ENCODE measurements at places on chromosomes 11 and 22.
A peak's percentile ranks its signal among the peaks of the same experiment; 100 is the strongest.

GRCh38 chr11:106329273-106330018 is 252.0 kb downstream of the AASDHPPT start:
- DNase-seq: no peak

- no peak for DNase-seq
Observed at GRCh38 chr11:11251394-11251970, 101.6 kb downstream of the CSNK2A3 start.

DNA sequence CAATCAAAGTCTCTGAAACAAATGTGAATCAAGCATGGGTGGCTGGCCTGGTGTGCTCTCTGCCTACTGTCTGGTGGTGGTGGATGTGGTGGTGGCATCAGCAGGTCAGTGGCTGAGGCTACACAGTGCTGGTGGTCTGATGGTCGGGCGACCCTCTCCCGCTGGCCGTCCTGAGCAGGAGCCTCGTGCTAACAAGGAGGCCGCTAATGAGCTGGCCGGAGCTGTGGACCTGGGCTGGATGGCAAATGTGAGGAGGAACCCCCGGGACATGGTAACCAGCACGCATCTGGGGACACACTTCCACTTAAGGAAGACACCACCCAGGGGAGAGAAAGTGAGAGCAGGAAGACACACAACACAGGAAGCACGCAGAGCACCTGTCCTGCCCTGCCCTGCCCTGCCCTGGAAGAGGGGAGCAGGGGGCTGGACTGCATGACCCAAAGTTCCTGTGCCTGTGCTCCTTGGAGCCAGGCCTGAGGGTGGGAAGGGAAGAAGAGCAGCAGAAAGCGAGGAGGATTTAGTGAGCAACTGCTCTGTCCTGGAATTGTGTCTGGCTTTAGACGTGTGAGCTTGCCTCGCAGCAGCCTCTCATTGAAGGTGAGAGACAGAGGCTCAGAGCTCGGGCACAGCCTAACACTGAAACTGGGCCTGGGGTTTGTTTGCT is 23.7 kb downstream of the SLC37A2 start:
- no peak for DNase-seq

- no peak for DNase-seq
Observed at GRCh38 chr11:3669128-3669527, 2.1 kb downstream of the CHRNA10 start.

DNA sequence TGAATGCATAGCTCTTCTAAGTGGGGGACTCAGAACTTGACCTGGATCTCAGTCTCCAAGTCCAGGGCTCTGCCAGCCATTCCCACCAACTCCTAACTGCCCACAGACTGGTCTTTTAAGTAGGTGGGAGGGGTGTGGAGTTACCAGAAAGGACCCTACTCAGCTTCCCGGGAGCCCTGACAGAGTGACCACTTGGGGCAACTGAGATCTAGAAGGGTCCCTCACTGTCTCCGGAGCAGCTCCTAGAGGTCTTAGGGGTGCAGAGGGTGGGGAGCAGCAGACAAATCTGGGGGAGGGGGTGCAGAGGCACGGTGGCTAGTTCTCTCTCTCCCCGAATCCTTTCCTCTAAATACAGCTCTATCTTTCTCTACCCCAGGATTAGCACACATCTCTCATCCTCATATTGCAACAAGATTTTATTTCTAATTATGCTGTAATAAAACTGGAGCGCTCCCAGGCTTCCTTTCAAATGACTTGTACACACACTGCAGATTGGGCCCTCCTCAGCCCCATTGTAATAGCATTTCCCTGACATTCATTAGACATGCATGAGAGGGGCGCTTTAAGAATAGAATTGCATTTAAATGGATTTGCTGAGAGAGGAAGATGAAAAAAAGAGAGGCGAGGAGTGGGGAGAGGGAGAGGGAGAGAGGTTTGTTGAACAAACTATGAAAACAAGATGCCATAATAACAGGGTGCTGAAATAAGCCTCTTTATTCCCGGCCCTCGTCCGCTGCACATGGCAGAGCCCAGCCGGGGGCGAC is 219.0 kb downstream of the CEP164 start:
- DNase-seq: no peak

- no peak for DNase-seq
Observed at GRCh38 chr11:118282606-118283005, 18.5 kb upstream of the MPZL2 start.

DNA sequence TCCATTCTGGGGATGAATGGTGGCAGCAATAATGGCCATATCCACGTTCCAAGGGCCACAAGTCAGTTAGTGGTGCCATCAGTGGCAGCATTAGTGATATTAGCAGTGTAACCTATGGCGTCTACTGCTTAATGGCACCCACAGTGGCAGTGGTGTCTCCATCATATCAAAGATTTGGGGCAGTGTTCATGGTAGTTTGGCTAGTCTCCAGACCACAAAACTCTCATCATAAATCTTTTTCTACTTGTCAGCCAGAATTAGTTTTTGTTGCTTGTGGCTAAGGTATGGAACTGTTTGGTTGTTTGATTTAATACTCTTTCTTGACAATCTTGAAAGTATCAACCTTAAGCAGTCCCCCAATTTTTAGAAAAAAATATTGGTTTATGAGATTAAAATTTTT is 45.1 kb upstream of the DEUP1 start:
- DNase-seq: no peak

- no peak for DNase-seq
Observed at GRCh38 chr11:109371444-109372176, 50.4 kb upstream of the C11orf87 start.

DNA sequence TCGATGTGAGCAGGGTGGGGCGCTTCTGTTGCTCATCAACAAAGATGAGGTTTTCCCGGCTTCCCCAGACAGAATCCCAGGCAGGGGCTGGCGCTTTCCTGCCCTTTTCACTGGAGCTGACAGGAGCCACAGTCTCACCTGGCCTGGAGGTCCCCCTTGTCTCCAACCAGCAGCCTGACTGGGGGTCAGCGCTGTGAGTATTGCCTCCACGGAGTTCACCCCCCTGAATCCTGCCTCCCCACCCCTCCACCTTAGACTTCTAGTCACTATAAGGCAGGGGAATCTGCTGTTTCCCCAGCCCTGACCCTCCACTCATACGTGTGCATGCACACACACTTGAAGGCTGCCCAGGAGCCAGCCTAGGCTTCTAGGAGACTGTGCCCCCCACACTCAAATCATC is 58.8 kb upstream of the LYVE1 start:
- DNase-seq: no peak

GRCh38 chr11:108221911-108222573 is 396 bp downstream of the NPAT start:
- DNase-seq: no peak

- no peak for DNase-seq
Observed at GRCh38 chr11:105636496-105636895, 26.6 kb downstream of the GRIA4 start.

GRCh38 chr11:112811783-112812182 is 149.4 kb upstream of the NCAM1 start:
- DNase-seq: no peak

DNA sequence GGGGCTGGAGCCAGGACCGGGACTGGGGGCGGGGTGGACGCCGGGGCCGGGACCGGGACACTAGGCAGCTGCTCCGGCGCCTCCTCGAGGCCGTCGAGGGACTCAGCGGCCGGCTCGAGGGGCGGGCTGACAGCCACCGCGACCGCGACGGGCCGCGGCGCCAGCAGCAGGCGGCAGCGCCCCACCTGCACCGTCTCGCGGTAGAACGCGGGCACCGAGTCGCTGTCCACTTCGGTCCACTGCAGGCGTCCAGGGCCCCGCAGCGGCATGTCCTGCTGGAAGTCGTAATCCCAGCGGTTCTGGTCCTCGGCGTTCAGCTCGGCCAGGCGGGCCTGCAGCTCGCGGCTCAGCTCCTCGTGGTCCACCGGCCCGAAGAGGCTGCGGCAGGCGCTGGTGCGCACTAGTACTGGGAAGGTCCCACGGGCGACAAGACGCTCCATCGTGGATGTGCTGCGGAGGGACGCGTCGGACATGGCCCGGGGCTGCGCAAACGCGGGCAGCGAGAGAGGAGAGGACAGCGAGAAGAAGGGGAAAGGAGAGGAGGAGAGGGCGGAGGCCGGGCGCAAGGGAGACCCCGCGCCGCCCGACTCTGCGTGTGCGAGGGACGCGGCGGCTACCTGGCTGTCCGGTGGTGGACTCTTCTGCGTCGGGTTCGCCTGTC is 428 bp downstream of the CDKN1C start:
- DNase-seq: no peak

- DNase-seq: no peak
Observed at GRCh38 chr11:98230678-98231077, 790.1 kb upstream of the CNTN5 start.

DNA sequence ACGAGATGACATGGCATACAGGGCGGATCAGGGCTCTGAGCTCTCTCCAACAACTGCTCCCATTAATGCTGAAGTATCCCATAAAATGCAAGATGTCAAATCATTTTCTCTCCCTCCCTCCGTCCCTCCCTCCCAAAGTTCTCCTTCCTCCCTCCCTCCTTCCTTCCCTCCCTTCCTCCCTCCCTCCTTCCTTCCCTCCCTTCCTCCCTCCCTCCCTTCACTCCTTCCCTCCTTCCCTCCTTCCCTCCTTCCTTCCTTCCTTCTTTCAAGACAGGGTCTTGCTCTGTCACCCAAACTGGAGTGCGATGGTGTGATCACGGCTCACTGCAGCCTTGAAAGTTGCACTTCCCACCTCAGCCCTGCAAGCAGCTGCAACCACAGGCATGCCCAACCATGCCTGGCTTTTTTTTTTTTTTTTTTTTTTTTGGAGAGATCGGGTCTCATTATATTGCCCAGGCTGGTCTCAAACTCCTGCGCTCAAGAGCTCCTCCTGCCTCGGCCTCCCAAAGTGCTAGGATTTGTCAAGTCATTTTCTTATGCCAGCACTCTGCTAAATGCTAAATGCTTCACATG is 38.2 kb downstream of the TXN2 start:
- DNase-seq: no peak

GRCh38 chr11:116499396-116500003 is 273.3 kb downstream of the BUD13 start:
- DNase-seq: peak; percentile 20

GRCh38 chr22:42844756-42845155 is 12.3 kb downstream of the ARFGAP3 start:
- no peak for DNase-seq

DNA sequence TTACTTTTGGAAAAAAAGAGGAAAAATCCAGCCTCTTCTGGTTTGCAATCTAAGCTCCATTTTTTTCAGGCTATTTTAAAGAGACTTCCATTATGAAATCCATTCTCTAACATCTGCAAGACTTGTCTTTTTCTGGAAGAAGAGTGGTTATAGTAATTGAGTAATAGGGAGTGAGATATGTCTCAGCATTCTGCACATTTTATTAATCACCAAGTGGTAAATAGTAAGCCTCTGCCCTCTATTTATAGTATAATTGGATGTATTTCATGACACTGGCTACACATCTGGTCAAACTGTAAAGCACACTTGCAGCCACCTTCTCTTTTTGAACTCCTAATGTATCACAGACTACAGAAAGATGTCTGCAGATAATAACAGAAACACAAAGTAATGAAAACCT is 391.1 kb downstream of the ETS1 start:
- DNase-seq: no peak

DNA sequence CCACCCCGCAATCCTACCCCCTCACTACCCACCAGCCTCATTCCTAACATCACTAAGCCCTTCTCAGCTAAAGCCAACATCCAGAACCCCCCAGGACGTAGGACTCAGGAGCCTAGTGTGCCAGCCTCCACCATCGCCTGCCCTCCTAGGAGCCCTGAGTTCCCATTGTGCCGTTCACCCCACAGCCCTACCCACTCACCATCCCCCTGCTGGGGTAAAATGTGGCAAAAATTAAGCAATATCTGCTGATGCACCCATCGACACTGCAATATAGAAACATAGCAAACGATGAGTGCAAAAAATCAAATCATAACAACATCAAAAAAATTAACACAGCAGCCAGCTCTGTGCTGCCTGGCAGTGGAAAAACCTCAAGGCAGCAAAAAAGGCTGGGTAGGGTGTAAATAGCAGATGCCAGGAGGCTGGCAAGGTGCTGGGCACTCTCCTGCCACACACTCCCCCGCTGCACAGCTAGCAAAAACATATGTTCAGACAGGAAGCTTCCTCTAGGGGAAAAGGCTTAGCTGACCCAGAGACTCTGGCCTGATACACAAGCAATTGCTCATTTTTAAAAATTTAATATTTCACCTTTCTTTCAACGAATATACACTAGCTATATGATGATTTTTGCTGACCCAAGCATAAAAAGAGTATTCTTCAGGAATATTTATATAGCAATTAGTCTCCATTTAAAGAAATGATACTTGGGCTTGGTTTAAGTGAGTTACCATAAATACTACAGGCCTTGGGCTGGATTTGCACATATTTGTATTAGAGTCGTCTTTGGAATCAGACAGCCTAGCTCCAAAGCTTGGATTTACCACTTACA is 33.8 kb downstream of the PRDM10 start:
- no peak for DNase-seq

DNA sequence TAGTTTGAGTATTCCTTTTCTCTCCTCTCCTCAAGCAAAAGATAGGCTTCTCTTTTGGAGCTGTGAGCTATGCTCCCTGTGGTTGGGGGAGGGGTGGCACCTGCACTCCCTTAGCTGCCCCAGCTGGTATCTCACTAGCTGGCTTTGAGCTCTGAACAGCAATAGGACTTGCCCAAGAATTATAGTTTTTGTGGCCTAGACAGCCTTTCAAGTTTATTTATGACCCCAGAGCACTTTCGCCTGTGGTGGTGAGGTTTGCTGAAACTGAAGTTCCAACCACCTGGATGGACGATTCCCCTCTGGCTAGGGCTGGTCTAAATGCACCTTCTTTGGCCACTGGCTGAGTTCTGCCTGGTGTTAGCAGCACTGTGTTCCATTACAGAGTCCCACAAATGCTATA is 37.1 kb upstream of the SLC37A2 start:
- no peak for DNase-seq

GRCh38 chr22:16914006-16914405 is 88.8 kb upstream of the XKR3 start:
- no peak for DNase-seq
